ENCODE measurements at places on chromosomes 6 and 20.

GRCh38 chr6:2756687-2757224 is 6.0 kb upstream of the MYLK4 start:
- peak; percentile 50 for DNase-seq

DNA sequence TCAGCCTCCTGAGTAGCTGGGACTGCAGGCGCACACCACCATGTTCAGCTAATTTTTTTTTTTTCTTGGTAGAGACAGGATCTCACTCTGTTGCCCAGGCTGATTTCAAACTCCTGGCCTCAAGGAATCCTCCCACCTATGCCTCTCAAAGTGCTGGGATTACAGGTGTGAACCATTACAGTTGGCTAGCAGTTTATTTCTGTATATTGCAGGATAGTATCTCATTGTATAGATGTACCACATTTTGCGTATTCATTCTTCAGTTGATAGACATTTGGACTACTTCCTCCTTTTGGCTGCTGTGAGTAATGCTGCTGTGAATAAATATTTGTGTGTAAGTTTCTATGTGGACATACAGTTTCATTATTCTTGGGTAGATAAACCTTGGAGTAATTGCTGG is 32.9 kb downstream of the ASXL1 start:
- DNase-seq, result peak; percentile 83

- peak; percentile 27 for DNase-seq
Observed at GRCh38 chr6:27592481-27593199, 119.7 kb upstream of the ZNF184 start.

GRCh38 chr6:5936140-5936539 is 70.6 kb downstream of the NRN1 start:
- no peak for DNase-seq

DNA sequence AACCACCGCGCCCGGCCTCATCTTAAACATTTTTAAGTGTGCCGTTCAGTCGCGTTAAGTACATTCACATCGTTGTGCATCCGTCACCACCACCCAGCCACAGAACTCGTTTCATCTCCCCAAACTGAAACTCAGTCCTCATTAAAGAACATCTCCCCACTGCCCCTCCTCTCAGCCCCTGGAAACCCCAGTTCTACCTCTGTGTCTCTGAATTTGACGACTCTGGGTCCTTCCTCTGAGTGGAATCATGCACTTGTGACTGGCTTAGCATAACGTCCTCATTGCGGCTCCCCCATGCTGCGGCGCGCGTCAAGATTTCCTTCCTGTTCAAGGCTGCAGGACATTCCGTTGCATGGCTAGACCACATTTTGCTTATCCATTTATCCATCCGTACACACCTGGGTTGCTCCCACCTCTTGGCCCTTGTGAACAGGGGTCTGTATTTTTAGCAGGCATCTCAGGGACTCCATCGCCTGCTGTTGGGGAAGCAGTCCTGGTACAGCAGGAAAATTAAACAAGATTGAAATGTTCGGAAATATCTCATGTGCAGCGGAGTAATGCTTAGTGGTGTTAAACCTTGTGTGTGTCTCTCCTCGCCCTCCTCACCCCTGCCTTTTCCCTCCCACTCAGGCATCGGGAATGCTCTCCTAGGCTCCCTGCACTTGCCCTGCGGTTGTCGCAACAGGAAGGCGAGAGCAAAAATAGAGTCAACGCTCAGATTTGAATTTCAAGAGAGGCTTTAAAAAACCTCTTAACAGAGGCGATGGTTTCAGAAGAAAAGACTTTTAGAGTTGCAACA is 127.9 kb downstream of the PXDC1 start:
- DNase-seq, result no peak

- no peak for DNase-seq
Observed at GRCh38 chr6:85771925-85772430, 129.3 kb upstream of the SYNCRIP start.

- no peak for DNase-seq
Observed at GRCh38 chr6:163397326-163397725, 17.2 kb upstream of the QKI start.

- no peak for DNase-seq
Observed at GRCh38 chr20:38747495-38748096, 664 bp upstream of the ACTR5 start.

- no peak for DNase-seq
Observed at GRCh38 chr20:48687117-48687800, 140.5 kb downstream of the PREX1 start.

DNA sequence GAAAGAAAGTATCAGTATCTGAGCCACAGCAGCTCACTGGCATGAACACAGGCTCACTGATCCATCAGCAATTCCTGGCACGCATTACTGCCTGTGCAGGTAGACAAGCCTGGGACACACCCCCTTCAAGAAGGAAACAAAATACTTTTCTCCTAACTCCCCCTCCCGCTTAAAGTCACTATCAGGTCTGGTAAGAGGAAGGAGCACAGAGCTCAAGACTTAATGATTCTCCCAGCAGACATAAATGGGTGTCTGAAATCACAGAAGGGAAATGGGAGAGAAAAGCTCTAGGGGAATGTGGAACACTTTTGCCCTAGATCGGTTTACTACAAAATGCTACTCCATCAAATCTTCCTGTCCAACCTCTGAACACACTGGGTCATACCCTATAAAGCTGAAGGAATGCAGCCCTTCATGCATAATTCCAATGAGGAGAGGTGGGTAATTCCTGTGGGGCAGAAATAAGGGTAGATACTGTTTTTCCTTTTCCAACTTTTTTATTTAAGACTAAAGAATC is at the start of gene ADGRF1:
TSS of gene ADGRF1 (minus strand) at position 58 of the 517 bp plus-strand sequence. CDS start 13,271 bp downstream, outside the sequence.
- DNase-seq, result no peak

- DNase-seq, result peak; percentile 10
Observed at GRCh38 chr6:31081872-31082271, 30.5 kb downstream of the C6orf15 start.

- peak; percentile 51 for DNase-seq
Observed at GRCh38 chr6:11410539-11411307, 126.8 kb upstream of the TMEM170B start.

- no peak for DNase-seq
Observed at GRCh38 chr6:134455319-134455718, 137.4 kb upstream of the SGK1 start.

DNA sequence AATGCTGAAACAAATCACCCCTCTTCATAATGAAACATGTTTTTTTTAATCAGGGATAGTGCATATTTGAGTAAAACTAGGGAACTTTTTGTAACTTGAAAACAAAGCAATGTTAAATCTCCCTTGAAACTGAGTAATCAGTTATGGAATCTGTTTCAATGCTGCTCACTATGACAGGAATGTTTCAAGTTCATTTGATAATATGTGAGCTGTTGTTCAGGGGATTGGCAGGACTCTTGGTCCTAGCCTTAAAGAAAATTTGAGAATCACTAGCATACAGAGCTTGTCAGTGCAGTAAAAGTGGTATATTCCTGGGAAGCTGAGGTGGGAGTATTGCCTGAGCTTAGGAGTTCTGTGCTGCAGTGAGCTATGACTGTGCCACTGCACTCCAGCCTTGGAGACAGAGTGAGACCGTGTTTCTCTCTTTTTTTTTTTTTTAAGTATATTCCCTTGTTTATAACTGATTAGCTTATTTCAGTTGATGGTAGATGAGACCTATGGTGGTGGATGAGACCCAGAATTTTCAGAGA is 21.6 kb upstream of the CALHM6 start:
- no peak for DNase-seq

- DNase-seq, result no peak
Observed at GRCh38 chr20:46637020-46637419, 14.2 kb downstream of the SLC13A3 start.
